ENCODE measurements at places on chromosomes 5 and 9. TPM values are rescaled to one million over a fixed set of nuclear protein-coding genes. Genes with fewer than 3 reads are reported as not detected.

DNA sequence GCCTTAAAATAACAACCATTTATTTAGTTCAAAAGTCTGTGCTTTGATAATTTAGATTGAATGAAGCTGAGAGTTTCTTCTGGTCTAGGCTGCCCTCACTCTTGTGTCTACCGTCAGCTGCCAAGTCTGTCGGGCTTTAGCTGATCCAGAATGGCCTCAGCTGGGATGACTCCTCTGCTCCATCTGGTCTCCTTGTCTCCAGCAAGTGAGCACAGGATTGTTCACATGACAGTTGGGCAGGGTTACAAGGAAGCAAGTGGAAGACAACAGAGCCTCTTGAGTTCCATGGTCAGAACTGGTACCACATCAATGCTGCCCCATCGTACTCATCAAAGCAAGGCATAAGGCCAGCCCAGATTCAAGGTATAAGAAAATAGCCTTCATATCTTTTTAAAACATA is 9.0 kb downstream of the HTR1A start:
- no peaks in the 10 kb centered on the region for H3K4me1 ChIP-seq
- no peak for DNase-seq
- no peaks in the 10 kb centered on the region for H3K27me3 ChIP-seq
- H3K4me3 ChIP-seq = no peak overlapping the region

The SSBP2 gene
- 110 TPM for total RNA-seq

GRCh38 chr5:76607353-76607871 is 15.8 kb downstream of the F2RL2 start:
- no peak overlapping the region for H3K27ac ChIP-seq
- no peaks in the 10 kb centered on the region for H3K4me1 ChIP-seq

The CTXN3 gene
- not detected for total RNA-seq

The TSSK1B gene
- total RNA-seq = not detected

Data from upper lobe of left lung (tissue), 6 donors.